ENCODE measurements at places on chromosomes 7 and 10.

- DNase-seq, result no peak
Observed at GRCh38 chr7:101935521-101936141, 118.2 kb downstream of the CUX1 start.

GRCh38 chr7:78063758-78064157 lies 265.2 kb downstream of the PHTF2 start:
- no peak for DNase-seq

DNA sequence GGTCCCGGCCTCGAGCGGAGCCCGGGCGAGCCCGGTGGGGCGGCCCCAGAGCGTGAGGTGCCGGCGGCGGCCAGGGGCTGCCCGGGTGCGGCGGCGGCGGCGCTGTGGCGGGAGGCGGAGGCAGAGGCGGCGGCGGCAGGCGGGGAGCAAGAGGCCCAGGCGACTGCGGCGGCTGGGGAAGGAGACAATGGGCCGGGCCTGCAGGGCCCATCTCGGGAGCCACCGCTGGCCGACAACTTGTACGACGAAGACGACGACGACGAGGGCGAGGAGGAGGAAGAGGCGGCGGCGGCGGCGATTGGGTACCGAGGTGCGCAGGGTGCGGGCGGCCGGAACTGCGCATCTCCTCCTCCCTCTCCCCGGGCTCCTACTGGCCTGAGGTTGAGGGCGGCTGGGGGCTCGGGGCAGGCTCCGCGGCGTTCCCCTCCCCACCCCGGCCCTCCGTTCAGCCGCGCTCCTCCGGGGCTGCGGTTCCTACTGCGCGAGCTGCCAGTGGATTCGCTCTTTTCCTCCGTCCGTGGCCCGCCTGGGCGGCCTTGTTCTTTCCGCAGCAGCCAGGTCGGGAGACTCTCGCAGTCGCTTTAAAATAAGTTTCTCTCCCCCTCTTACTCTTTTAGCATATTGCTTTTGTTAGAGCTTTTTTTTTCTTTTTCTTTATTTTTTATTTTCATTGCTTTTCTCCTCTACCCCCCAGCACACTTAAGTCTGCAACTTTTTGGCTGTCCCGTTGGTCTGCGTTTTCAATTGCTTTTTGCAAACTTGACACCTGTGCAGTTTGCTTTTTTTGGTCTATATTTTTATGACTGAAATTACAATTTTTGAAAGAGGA lies 600 bp downstream of the SIRT1 start:
- peak; percentile 62 for DNase-seq

- DNase-seq, result no peak
Observed at GRCh38 chr7:48085433-48085791, 3.7 kb upstream of the UPP1 start.

GRCh38 chr10:100340948-100341847 lies 5.8 kb upstream of the SCD start:
- peak; percentile 80 for DNase-seq

DNA sequence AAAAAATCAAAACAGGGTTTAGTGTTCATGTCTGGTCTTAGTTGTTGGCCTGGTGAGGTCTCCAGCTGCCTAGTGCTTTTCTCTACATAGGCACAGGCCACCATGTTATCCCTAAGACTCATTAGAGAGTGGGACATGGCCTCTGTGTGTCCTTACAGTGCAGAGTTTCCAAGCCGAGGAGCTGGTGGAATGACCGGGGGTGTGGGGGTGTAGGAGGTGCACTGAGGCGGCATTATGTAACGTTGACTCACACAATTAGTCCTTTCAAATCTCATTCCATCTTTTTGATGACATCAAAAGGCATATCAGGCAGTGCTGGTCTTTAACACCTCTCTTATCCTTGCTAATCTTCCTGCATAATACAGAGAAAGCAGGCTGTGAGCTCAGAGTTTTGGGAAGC lies 71.3 kb downstream of the MTPN start:
- DNase-seq, result no peak

- DNase-seq, result peak; percentile 36
Observed at GRCh38 chr10:69577268-69578232, 4.3 kb upstream of the NEUROG3 start.

DNA sequence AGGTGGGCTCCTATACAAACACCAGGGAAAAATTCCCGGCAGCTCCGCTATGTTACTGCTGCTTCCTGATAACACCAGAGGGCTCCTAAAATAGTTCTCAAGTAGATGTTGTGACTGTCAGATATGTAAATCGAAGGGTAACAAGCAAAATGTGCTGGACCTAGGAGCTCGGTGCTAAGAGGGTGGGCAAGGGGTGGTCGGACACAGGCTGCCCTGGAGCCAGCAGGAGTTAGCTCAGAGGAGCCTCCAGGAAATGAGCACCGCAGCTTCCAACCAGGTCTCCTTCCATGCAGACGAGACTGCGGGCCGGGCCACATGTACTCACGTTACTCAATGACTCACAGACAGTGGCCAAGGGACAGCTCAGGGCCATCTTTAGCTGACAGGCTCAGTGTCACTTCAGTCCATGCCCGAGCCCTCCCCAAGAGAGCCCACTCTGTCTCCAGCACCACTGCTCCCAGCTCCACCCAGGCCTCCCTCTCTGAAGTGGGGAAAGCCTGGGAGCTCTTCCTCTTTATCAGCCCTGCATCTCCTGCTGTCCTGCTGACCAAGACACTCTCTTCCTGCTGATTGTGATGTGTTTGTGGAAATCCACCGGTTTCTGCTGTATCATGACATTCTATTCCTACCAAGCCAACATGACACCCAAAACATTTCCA lies 37.2 kb upstream of the TMEM273 start:
- no peak for DNase-seq

GRCh38 chr7:19094598-19095352 lies 22.7 kb downstream of the TWIST1 start:
- no peak for DNase-seq

- no peak for DNase-seq
Observed at GRCh38 chr10:67783606-67784294, 54.2 kb downstream of the DNAJC12 start.

DNA sequence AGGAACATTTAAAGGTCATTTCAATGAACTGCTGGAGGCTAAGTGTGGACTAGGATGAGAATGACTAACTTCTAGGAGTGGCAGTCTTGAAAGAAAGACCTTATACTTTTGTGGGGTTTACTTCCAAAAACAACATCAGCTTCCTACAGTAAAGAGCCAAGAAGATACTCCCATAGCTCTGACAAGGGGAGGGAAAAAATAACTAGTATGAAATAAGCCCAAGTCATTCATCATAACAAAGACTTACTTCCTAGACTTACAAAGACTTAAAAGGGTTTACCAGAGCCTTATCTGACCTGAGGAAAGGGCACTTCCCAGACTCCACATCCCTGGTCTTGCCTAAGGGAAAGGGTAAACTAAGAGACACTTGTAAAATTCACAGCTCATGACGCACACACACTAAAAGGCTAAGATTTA lies 31.7 kb downstream of the ARHGAP12 start:
- no peak for DNase-seq

DNA sequence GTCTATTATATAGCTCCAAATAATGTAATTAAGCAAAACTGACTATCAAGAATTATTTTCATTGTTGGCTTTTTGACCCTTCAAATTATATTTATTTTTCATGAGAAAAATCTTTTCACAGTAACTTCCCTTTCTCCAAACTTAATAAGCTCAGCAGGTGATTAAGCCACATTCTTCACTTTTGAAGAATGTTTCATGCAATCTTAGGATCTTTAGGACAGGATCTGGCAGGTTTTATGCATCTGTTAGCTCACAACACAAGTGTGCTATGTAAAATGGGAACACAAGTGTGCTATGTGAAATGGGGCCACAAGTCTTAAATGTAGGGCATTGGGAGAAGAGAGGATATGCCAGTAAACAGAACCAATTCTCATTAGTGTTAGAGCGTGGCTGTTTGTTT lies 26.3 kb downstream of the BCAP29 start:
- no peak for DNase-seq
